ENCODE measurements at places on chromosomes 1 and 21. TPM values are rescaled to one million over a fixed set of nuclear protein-coding genes. Genes with fewer than 3 reads are reported as not detected.

CELSR2 gene
- total RNA-seq = 12.8 TPM

- H3K36me3 ChIP-seq = no peaks in the 10 kb centered on the region
- no peaks in the 10 kb centered on the region for H3K27me3 ChIP-seq
These were observed 1.9 kb downstream of the FAM110D start for GRCh38 chr1:26160527-26161414.

CCDC27 gene
- not detected for total RNA-seq

SLC9C2 gene
- not detected for total RNA-seq

UBXN11 gene
- total RNA-seq = 12.2 TPM

GRCh38 chr1:151146412-151147131, at the start of gene SEMA6C:
Gene SEMA6C, minus strand, starts transcription at chr1:151146631. Its CDS starts 4,010 bp downstream, at chr1:151142621.
- H3K4me3 ChIP-seq = peak within 1 kb of the TSS; percentile 77
- H3K27ac ChIP-seq = peak within 1 kb of the TSS; percentile 87

SH3D21 gene
- total RNA-seq = 1.7 TPM

CCDC30 gene
- total RNA-seq = 1.2 TPM

- no peaks in the 10 kb centered on the region for H3K27me3 ChIP-seq
- no peak overlapping the region for H3K4me3 ChIP-seq
- DNase-seq = no peak
These were observed 6.2 kb downstream of the DAP3 start for GRCh38 chr1:155695072-155695471.

All from esophagus muscularis mucosa (tissue), 4 donors.